ENCODE measurements at places on chromosomes 7 and 10.
A peak's percentile ranks its signal among the peaks of the same experiment; 100 is the strongest.

- no peak for DNase-seq
Measured at GRCh38 chr7:141558544-141559183, 7.5 kb downstream of the AGK start.

GRCh38 chr7:140645166-140645900 is 4.7 kb upstream of the DENND2A start:
- peak; percentile 63 for DNase-seq

DNA sequence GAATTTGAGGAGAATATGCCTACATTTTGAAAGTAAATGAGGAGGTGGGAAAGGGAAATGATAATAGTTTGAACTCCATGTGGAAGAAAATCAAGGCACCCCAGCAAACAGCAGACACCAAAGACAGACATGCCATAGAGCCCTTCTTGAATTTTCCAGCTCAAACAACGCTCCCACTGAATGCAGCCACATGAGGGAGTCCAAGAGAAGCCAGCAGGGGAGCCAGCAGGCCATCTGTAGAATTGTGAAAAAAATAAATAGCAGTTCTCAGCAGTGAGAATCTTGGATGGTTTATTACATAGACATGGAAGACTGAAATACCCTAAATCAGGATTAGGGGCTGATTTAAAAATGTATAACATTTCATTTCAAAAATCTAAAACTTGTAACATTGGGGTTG is 1567.3 kb upstream of the LRRTM3 start:
- DNase-seq: no peak

- DNase-seq: no peak
Measured at GRCh38 chr7:73786588-73786987, 16.5 kb upstream of the CLDN3 start.

- no peak for DNase-seq
Measured at GRCh38 chr7:134368851-134369544, 52.3 kb upstream of the SLC35B4 start.

- DNase-seq: peak; percentile 95
Measured at GRCh38 chr7:73572767-73573186, 5.6 kb downstream of the TBL2 start.

Measured in K562 (cell line).